ENCODE measurements at places on chromosomes 1 and 21.

DNA sequence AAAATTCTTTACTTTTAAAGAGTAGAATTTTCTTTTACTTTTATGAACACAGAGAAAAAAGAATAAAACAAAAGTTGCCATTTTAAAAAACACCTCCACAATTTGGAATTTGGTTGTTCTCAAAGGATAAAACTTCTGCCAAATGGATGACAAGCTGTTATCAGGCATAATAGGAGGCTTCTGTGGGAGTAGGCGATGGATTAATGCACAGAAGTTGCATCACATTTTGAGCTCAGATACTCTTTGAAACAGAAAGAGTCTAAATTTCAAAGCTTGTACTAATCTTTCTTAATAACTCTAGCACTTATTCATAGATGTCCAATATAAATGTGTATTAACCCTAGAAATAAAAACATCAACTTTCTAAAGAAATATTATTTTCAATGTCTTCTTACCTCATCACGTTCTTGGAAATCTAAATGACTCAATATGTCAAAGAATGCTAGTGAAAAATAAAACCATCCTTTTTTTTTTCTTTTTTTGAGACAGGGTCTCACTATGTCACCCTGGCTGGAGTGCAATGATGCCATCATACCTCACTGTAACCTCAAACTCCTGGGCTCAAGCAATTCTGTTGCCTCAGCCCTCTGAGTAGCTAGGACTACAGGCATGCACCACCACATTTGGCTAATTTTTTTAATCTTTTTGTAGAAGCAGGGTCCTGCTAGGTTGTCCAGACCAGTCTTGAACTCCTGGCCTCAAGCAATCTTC, 112.8 kb upstream of the USP25 start:
- DNase-seq: no peak

DNA sequence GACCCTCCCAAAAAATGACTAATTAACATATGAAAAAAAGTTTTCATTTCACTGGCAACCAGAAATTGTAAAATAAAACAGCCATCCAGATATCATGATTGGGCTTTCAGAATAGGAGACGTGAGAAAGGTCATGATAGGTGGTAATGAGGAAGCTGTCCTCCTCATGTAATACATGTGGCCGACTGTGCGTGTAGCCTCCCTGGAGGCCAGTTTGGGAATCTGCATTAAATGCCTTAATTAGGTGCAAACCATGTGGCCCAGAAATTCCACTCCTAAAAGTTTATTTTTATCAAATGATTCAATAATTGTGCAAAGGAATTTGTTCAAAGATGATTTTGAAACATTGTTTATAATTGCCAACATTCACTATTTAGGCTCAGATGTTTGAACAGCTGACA, 127.6 kb upstream of the C1orf105 start:
- DNase-seq: no peak

DNA sequence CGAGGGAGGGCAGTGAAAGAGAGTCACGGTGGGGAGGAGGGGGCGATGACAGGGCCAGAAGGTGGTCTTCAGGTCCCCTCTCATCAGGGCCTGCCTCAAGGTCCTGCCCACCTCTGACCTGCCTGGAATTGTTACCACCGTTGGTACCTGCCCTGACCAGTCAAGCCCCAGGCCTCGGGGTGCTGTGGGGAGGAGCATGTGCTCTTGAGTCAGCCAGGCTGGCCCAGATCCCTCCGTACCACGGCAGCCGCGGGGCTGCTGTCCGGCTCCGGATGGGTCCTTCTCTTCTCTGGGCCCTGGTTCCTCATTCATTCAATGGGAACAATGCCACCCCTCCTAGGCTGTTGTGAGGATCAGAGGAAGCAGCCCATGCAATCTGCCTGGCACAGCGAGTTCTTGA, 22.0 kb downstream of the SERINC2 start:
- DNase-seq: no peak

DNA sequence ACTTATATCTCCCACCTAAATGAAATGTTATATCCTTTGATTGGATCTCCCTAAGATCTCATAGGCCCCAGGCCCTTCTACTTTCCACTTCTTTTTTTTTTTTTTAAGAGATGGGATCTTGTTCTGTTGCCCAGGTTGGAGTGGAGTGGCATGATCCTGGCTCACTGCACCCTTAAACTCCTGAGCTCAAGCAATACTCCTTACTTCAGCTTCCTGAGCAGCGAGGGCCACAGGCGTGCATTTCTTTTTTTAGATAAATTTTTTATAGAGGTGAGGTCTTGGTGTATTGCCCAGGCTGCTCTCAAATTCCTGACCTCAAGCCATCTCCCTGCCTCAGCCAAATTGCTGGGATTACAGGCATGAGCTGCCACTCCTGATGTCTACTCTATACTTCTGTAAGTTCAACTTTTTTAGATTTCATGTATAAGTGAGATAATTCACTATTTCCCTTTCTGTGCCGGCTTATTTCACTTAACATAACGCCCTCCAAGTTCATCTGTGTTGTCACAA, 987.5 kb upstream of the NCAM2 start:
- DNase-seq: no peak

DNA sequence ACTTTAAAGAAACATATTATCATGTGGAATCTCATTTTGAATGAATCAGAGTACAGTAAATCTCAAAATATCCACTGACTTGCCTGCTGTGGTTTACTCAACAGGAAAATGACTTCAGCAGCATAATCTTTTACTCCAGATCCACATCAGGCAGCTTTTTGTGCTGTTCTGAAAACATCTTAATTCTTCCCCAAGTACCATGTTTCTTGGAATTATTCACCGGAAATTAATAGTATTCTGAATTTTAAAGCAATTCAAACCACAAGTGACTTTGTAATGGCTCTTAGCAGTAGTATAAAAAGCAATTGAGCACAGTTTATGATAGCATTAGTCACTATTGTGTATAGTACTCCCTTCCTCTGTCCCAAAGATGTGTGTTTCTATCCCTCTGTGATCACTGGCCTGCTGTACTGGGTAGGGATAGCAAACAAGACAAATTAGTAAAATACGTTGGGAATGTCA, 64.2 kb upstream of the ERRFI1 start:
- DNase-seq: no peak

DNA sequence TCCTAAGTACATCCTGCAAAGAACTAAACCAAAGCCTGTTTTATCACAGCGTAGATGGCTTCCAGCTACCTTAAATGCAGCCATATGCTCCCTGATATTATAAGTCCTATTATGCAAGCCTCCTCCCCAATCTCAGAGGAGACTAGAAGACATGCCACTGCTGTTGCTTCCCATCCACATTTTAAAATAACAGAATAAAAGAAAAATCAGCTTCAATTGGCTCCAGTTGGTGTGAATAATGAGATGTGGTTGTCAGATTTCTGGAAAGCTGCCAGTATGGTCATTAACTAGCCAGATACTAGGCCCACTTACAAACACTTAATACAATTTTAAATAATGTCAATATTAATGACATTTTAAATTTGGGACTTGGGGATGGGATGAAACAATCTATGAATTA, 25.7 kb downstream of the WARS2 start:
- no peak for DNase-seq

- DNase-seq: no peak
Observed at GRCh38 chr1:219075121-219075879, 98.4 kb upstream of the LYPLAL1 start.

DNA sequence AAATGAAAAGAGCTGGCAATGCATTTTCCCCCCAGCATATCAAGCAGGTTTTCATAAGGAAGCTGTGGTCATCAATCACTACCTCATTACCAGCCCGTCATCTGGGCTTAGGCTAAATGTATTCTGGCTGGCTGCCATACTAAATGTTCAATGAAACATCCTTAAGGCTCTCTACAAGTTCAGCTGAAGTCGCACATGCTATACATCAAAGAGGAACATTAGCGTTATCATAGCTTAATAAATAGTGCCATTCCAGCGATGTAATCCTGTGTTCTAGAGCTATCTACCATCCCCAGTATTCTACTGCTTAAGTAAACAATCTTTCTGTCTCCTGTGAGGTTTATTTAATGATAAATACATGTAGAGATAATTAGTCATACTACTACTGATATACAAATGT, 288.8 kb downstream of the DPYD start:
- DNase-seq: no peak

- DNase-seq: no peak
Observed at GRCh38 chr21:15908187-15908586, 178.4 kb downstream of the USP25 start.

DNA sequence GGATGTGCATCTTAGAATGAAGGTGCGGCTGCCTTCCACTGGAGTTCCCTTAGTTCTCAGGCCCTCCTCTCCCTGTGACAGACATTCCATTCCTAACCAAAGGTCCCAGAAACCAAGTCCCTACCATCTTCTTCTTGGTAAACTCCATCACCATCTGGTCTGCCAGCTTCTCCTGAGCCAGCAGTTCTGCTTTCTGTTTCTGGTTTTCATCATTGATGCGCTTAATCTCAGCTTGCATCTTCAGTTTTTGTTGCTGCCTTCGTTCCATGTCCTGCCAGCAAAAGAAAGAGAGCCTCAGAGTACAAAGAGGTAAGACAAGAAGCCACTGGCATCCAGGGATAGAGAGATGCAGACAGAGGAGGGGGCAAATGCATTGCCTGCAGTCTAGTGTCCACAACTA, 18.0 kb upstream of the VSIG8 start:
- no peak for DNase-seq

DNA sequence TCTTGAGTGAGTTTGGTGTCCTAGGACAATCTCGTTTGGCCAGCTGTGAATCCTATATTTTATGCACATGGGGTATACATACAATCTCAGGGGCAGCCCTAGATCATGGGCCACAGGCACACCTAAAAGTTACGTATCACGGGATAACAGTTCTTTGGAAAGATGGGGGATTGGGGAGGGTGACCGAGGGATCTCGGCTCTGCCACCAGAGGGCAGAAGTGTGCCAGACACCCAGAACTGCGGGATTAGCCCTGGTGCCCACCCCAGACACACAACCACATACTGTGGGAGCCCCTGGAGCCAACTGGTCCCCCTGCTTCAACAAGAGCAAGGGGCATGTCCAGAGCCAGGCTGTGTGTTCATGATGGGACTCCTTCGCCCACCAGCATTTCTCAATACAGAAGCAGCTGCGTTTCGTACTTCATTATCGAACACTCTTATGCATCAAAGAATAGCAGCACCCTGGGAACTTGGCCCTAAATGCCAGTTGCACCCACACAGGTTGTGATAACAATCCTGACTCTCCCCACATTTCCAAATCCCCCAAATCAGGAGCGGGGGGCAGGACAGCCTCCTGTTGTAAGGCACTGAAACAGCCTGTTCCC, 37.4 kb downstream of the TMCO4 start:
- peak; percentile 51 for DNase-seq

DNA sequence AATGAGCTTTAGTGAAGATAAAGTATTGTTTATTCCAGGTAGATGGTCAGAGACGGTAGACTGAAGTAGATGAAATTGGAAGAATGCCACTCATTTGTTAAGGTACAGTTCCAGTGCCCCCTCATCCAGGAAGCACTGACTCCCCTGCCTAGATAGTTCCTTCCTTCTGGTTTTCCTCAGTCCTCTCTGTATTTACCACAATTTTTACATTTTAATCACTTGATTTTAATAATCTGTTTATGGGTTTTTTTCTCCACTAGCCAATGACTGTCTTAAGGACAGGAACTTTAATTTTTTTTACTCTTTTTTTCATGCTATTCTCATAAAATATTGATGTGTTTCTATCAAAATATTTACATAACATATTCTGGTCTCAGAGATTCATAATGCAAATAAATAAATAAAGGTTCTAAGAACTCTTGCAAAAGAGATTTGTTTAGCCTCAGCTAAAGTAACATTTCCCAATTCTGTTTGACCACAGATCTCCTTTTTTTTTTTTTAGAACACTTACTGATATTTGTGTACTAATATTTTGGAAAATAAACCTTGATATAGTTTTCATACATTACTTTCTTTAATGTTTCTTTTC, 651.6 kb downstream of the PLPP3 start:
- DNase-seq: no peak

DNA sequence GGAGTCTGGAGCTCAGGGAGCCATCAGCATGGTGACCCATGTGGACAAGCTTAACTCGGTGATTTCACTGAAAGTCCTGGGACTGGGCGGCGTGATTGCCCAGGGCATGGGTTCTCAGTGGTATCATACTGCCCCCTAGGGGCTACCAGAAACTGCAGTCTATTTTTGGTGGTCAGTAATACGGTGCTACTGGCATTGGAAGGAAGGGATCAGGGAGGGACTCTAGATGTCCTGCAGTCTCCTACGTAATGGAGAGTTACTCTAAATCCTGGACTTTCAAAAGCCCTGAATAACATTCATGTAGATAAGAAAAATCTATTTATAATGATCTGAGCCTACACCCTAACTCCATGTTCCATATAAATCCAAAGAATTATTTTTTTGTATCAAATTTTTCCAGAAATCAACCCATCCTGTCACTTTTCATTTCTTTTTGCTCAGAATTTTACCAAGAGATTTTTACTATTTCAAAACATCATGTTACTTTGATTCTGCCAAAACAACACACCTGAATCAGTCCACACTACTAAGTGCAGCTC, 37.3 kb downstream of the PABPC4 start:
- peak; percentile 34 for DNase-seq

DNA sequence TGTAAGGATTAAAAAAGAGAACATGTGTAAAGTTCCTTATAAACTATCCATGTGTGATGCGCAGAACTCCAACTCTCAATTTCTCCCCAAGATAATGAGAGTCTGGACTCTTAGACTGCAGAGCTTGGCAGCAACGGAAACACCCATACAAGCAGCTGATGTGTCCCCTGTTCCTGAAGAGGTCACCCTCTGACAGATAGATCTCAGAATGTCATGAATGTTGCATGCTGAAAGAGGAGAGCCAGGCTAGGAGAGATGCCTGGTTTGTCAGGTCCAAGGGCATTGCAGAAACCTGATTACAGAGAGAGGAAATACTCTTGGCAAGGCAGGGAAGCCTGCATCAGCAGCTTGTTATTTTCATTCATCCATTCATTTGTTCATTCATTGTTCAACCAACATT, 24.2 kb downstream of the MTARC1 start:
- no peak for DNase-seq

GRCh38 chr1:203754455-203754864, 10.5 kb upstream of the LAX1 start:
- peak; percentile 41 for DNase-seq

DNA sequence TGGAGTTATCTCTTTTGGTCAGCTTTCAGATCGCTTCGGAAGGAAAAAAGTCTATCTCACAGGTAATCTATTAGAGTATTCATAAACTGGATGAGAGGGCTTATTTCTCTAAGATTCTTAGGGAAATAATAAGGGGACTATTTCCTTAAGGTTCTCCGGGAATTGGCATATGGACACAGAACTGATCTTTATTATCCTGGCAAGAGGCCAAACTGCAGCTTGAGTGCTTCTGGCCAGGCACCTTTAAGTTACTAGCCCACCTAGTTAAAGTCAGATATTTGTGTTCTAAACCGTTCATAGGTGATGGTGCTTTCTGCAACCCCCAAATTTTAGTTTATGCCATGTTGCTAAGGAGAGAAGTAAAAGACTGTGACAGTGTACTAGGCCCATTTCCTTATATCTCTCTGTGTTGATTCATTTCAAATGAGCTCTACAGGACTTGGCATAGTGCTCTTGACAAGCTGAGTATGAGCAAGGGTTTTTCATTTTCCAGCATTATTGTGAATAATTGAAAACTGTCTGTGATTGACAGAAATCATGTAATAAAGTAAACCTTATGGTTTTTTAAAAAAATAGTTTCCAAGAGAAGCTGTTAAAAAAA, 43.4 kb downstream of the SLC22A15 start:
- DNase-seq: no peak

All from stimulated activated CD4-positive, alpha-beta T cell treated with anti-CD3 and anti-CD28 coated beads, Interleukin-2, amount 100 ng/mL, for 24 hours (primary cell).